GM20000 (cell line): ENCODE measurements at places on chromosomes 3 and 15.
A peak's percentile ranks its signal among the peaks of the same experiment; 100 is the strongest.

- DNase-seq = no peak
These were observed 31.5 kb downstream of the SLC41A3 start for GRCh38 chr3:126052196-126053058.

DNA sequence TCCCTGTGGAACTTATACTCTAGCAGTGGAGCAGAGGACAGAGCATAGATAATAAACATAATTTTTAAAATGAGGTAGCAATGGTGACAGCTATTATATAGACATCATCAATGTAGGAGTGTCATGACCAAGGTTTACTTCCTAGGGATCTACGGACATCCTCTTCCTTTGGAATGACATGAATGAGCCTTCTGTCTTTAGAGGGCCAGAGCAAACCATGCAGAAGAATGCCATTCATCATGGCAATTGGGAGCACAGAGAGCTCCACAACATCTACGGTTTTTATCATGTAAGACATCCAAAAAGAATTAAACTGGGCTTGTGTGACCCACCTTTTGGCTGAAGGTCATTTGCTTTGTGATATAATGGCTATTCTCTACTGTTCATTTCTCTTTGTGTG, 30.1 kb upstream of the CAPN3 start:
- DNase-seq = no peak

- no peak for DNase-seq
These were observed 26.9 kb upstream of the SEC62 start for GRCh38 chr3:169939751-169940150.

GRCh38 chr3:159187232-159187631, 385.4 kb downstream of the MFSD1 start:
- DNase-seq = no peak

GRCh38 chr3:191369616-191370010, 39.3 kb upstream of the UTS2B start:
- DNase-seq = no peak

DNA sequence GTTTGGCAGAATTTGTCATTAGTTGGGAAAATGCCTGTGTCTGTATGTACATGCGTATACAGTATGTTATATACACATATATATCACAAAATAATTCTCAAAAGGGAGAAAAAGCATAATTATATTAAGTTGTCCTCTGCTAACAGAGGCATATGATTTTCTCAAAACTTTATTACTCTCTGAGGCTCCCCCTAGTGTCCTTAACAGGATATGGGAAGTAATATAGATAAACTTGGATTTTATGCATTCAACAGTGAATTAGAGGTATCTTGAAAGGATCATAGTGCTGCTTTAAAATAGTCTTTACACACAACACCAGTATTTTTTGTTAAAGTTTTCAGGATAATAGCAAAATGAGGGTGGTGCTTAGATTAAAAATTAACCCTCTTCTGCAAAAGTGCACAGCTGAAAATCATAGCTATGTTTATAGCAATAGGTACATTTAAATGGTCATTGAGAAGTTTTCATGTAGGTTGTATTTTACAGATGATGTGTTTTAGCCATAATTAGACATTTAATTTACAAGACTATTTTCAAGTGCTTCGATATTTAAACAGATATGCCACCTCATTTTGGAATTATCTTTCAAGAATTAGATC, 454.0 kb upstream of the ROBO2 start:
- DNase-seq = peak; percentile 20
